ENCODE measurements at places on chromosomes 6 and 20.

DNA sequence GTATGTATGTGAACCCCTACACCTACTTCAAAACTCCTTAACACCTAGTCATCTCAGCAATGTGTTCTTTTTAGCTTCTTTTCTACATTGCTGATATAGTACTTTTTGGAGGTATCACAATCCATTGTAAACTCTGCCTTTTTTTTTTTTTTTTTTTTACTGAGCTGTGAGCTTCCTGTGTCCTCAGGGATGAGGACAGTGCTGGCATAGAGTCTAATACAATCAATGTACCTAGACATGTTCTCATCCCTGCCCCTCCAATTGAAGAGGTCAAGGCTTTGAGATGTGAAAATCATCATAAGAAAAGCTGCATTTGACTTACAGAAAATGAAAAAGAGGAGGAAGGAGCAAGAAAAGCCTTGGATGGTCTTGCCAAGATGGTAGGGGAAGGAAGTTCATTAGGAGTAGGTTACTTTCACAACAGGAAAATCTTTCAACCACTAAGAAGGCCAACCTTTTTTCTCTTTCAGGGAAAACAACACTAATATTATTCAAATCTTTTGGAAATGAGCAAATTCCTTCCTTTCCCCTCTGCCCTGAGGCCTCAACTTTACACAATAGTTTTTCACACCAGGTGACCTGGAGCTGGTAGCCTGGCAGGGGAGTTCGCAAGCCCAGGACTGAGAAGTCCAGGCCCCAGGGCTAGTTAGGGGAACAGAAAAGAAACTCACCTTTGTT, 2.8 kb upstream of the JARID2 start:
- no peak for DNase-seq

- no peak for DNase-seq
Measured at GRCh38 chr20:23193801-23194384, 107.8 kb upstream of the CD93 start.

- no peak for DNase-seq
Measured at GRCh38 chr6:106146852-106147351, 60.8 kb downstream of the PRDM1 start.

GRCh38 chr6:115456848-115457247, 603.8 kb downstream of the FRK start:
- DNase-seq: no peak

- DNase-seq: no peak
Measured at GRCh38 chr6:46293641-46294316, 123.0 kb upstream of the ENPP5 start.

DNA sequence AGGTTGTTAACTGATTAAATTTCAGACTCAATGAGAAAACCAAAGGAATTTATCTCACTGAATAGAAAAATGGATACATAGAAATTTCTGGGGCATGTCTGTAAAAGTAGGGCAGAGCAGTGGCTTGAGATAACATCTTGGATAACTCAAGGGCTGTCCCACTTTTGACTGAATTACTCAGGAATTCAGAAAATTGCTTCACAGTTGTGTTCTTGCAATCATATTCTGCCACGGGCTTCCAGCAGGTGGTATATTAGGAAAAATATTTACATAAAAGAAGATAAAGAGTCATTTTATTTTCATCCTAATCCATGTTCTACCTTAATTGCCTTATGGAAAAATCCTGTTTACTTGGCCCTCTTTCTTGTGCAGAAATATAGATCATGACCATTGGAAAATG, 156.4 kb upstream of the AKIRIN2 start:
- peak; percentile 31 for DNase-seq

DNA sequence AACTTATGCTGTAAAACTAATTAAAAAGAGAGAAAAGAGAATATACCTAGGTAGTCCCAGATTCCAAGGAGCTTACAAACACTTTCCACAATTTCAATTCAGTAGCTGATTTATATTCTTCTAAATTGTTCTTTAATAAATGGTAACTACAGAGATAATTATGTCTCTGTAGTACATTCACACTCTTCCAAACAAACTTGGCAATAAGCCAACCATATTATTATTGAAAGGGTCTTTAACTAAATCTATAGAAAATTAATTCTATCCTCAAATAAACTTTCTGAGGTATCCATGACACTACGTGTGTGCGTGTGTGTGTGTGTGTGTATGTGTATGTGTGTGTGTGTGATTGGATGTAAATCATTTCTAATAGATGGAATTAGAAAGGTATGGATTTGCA, 217.4 kb upstream of the EYS start:
- no peak for DNase-seq

DNA sequence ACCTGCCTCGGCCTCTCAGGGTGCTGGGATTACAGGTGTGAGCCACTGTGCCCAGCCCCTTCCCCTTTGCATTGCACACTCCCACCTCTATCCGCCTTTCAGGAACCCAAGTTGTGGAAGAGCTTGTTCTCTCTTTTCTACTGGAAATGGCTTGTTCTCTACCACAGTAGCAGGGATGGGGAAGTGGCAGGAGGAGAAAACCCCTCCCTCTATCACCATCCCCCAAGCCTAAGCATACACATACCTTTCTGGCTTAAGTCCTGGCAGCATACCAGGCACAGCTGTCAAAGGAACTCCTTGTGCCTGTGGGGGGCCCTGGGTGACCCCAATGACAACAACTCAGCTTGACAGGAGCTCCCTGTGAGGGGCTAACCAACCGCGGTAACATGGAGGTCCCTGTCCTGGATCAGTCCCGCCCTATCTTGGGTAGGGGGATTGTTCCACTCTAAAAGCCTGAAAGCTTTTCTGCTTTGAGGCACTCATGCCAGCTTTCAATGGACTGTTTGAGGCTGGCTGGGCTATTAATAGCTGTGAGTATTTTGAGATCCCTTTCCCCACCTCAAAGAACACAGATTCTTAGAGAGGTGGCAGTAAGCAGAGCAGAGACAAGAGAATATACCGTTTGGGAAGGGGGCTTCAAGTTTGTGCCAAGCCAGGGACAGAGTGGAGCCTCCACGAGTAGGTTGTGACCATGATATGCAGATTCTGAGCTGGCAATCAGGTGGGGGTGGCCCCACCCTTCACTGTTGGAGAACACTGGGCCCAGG, 2.3 kb downstream of the KLHDC3 start:
- no peak for DNase-seq

- DNase-seq: no peak
Measured at GRCh38 chr6:79717989-79718388, 86.9 kb downstream of the SH3BGRL2 start.

DNA sequence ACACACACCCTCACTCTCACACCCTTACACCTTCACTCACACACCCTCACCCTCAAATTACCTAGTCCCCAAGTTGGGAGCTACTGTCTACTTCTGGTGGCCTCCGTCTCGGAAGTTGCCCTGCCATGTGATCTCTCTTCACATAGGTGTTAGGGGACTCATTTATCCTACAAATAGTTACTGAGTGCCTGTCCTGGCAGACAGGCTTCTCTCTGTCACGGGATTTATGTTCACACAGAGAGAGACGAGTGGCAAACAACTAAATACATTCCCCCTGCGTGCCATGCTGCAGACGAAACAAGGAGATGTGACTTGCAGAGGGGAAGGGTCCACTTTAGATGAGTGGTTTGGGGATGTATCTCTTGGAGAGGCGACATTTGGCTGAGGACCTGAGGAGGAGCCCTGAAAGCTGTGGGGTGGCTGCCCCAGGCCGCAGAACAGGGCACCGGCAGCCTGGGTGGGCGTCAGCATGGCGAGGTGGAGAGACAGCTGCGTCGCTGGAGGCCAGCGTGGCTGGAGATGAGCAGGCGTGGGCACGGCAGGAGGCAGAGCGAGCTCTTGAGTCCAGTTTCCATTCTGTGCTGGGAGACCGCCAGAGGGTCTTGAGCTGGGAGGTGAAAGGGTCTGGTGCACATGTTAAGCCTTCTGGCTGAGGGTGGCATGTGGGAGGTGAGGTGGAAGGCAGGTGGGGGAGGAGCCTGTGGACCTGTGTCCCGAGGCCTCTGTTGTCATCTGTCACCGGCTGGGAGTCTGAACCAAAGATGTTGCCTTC, 17.2 kb downstream of the DYNLT1 start:
- DNase-seq: no peak

- DNase-seq: no peak
Measured at GRCh38 chr20:1154691-1155090, 30.1 kb downstream of the TMEM74B start.

DNA sequence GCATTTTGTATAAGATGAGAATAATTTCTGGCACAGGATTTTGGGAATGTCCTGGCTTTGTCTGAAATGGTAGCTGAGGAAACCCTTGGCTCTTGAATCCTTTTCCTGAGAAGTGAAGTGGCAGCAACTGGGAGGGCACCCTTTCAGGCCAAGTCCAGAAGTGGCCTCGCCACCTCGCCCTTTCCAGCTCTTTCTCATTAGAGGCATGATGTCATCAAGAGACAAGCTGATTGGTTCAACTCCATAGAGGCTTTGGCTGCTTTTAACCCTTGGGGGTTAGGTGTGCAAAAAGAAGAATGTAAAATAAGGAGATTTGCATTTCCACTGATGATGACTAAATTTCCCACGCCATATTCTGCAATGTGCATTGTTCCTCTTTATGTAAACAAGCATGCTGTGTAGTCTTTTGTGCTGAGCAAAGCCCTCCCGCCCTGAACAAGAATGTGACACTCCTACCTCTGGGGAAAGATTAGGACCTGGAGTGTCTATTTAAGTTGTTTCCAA, 116.5 kb downstream of the TCP11 start:
- peak; percentile 61 for DNase-seq

DNA sequence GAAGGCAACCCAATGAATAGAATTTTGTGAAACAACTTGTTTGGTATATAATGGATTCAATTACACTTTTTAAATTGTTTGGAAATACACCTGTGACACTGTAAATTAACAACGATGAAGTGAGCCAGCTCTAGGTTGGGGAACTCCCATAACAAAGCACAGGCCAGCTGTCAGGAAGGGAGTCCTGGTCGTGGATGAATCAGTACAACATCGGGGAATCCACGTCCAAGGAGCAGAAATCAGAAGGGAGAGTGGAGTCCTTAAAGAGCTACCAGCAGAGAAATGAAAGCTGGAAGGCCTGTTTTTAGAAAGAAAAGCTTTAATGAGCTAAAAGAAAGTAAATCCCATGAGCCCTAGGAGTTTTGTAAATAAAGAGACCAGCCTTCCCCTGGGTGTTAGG, 223.1 kb upstream of the SLC35B3 start:
- DNase-seq: no peak

DNA sequence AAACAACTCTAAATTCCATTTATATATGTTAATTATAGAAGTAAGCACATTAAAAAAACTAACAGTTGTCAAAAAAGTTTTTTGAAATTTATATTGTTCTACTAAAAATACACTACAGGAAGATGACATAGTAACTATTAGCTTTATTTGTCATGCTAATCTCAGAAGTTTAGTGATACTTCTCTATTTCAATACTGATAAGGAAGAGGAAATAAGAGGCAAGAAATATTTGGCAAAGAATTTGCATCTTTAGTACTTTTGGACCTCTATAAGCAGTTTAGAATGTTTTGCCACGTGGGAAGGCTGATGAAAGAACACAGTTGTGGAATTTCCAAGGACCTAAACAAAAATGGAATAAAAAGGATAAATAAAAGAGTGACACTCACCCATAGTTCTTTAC, 12.6 kb downstream of the IFNGR1 start:
- DNase-seq: no peak

GRCh38 chr6:39892490-39893129, 41.7 kb downstream of the MOCS1 start:
- peak; percentile 48 for DNase-seq

GRCh38 chr20:15658295-15658694, 915.0 kb downstream of the KIF16B start:
- no peak for DNase-seq
